ENCODE measurements at places on chromosomes 4 and X.

DNA sequence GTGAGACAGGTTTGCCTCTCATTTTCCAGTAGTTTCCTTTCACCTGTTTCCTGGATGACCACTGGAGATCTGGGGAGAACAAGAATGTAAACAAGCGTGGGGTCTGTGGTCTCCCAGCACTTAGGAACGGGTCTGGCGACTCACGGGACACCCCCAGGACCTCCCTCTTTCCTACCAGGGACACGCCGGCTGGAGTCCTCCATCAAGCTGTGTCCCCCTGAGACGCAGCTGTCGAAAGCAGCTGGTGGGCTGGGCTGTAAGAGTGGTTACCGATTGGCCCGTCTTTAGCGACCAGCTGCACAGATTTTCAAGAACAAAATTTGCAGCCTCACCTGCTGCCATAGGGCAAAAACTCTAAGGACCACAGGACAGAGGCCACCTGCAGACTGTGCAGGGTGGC, 11.9 kb downstream of the LRPAP1 start:
- no peak for DNase-seq

GRCh38 chrX:150696331-150696730, 3.1 kb downstream of the MTMR1 start:
- no peak for DNase-seq

GRCh38 chrX:28278251-28278650, 297.0 kb upstream of the DCAF8L1 start:
- DNase-seq = no peak

DNA sequence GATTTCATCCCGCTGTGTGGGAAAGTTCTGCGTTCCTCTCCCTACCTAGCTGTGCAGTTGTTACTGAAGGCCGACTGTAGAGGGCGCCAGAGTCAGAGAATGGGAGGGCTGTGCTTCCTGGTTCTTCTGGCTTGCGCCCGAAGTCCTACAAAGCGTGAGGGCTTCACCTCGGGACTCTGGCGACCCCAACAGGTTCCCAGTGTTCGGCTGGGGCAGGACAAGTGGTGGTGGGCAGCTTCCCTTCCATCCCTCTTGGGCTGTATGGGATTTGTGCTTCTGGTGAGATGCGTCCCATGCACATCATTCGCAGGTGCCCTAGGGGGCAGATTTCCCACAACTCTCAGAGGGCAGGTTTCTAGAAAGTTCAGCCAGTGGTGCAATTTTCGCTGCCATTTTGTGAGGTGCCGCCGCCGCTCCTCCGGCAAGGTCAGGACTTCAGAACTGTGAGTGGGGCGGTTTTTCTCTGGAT, 27.3 kb downstream of the CT45A1 start:
- DNase-seq = peak; percentile 24

- DNase-seq = no peak
Measured at GRCh38 chr4:94491322-94491721, 39.6 kb downstream of the PDLIM5 start.

DNA sequence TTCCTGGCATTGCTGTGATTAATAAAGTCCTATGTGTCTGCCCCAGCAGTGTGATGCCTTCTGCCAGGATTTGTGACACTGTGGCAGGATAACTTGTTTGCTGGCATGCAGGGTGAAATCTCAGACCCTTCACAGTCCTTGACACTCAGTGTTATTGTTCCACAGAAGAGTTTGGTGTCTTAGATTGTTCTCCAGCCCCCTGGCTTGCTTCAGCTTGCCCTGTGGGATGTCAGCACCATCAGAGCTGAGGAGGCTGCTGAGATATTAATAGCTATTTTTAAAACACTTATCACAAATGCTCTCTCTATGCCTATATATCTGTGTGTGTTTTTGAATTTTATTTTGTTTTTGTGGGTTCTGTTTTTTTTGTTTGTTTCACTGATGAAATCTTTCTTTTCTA, 136.9 kb downstream of the TSPAN5 start:
- DNase-seq = no peak
